Suprapubic skin (tissue), 4 donors: ENCODE measurements at places on chromosomes 13 and 19.

DNA sequence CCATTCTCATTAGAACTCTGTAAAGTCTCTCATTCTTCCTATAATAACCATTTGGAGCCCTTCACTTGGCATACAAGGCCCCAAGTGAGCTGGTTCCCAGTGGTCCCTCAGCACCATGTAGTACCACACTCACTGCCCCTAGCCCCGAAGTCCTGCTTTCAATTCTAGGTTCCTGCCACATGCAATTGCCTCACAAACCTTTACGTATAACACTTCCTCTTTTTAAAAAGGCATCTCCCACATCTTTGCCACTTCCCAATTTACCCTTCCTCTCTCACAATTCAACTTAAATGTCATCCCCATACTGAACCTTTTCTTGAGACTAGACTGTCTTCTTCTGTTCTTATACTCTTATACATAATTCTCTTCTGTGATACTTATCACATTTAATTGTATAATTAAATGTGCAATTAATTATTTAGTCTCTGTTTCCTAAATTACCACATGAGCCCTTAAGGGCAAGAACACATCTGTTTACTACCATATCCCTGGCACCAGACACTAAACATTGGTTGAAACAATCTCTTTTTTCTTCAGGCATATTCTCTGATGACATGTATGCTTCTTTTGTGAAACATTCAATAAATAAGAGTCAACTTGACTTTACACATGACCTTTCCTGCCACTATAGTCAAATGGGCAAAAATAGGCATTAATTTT is 304.0 kb downstream of the SPRY2 start:
- DNase-seq, result no peak

GRCh38 chr19:3285647-3286176 is 61.3 kb downstream of the CELF5 start:
- no peak for DNase-seq

GRCh38 chr19:50531171-50531612 is 17.5 kb upstream of the ASPDH start:
- no peak for DNase-seq

GRCh38 chr13:40145139-40145538 is 489.7 kb downstream of the COG6 start:
- DNase-seq, result no peak

DNA sequence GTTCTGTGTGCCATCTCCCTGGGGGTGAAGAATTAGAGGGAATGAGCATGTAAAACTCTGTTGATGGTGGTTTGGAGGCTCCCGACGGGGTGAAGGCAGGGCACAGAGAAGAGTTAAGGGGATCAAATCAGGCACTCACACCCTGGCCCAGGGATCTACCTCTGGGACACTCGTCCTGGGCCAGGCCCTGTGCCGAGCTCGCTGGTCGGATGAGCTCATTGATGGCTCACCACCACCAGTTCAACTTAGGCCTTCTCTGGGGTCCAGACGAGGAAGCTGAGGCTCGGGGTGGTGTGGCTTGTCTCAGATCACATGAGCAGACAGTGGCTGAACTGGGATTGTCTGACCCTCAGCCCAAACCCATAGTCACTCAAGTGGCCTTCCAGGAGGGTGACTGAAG is 1.6 kb downstream of the NACC1 start:
- DNase-seq, result no peak

DNA sequence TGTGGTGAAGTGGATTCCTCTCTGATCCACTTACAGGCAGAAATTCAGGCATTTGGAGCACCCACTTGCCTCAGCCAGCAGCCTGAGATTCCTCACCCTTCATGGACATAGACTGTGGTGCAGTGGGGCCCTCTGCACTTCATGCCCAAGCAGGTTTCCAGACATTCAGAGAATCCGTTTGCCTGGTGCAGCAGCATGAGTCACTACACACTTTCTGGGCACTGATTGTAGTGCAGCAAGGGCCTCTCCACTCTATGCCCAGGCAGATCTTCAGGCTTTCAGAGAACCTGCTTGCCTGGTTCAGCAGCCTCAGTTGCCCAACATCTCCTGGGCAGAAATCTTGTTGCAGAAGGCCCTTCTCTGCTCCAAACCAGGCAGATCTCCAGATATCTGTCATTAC is 920.9 kb downstream of the SLITRK5 start:
- no peak for DNase-seq

- DNase-seq, result no peak
Measured at GRCh38 chr13:24161980-24162525, 1.5 kb downstream of the SPATA13 start.

DNA sequence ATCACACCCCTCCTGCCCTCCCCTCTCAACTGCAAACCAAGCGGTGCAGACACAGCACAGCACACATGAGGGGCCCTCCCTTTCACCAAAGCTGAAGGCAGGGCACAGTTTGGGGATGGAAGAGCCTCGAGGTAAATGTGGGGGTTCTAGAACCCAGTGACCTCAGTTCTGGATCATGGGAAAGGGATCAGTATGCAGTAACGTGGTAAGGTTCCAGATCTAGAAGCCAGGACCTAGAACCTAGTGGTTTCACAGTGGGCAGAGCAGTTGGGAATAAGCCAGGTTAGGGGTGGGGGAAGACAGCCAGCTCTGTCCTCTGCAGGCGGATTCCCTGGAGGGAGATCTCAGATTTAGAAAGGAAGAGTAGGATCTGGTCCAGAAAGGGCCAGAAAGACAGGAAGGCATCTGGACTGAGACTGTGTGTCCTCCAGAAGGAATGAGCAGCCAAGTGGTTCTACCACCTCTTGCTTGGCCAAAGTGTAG is 3.1 kb downstream of the FTL start:
- no peak for DNase-seq

DNA sequence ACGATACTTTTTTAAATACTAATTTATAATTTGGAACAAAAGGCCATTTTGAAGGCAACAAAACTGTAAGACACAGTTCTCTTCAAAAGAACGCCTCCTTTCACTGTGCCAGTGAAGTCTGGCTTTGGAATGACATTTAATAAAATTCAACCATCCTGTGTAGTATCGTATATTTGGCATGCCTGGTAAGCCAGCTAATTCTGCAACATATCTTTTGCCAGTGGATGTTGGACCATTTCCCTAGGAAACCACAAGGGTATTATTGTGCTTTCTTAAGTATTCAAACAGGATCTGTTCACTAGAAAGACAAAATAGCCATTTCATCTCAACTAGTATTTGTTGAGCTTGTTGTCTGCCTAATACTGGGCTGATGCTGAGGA is 111.6 kb downstream of the RGCC start:
- DNase-seq, result no peak
